Spinal cord (tissue), 10 donors: ENCODE measurements at places on chromosomes 3 and 15.

DNA sequence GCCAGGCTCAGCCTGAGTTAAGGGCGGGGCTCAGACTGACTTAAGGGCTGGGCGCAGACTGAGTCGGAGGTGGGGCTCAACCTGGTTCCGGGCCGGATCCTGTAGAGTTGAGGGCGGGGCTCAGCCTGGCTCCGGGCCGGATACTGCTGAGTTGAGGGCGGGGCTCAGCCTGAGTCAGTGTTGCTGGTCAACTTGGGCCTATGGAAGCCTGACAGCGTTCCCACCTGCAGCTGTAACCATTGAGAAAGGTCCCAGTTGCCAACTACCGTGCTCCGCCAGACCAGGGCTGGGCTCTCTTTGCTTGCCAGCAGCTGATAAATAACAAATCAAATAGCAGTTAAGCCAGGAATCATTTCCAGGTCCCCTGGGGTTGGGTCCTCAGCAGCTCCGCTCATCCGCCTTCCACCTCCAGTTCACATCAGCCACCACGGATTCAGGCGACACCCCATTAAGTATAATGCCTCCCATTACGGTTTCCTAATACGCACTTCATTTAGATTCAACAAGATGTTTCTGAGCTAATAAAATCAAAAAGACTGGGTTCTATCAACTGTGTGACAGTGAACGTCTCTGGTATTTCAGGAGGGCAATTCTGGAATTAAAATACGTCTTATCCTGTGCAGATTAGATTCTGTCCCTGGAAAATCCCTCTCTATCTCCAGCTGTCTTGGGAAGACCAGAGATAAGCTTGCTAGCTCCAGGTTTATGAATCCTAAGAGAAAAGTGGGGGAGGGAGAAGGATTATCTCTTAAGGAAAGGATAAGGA is 7.3 kb downstream of the GRIP2 start:
- DNase-seq = no peak

- no peak for DNase-seq
These were observed 189.6 kb downstream of the XXYLT1 start for GRCh38 chr3:195081242-195081963.

- DNase-seq = no peak
These were observed 279.7 kb downstream of the PYDC2 start for GRCh38 chr3:191740712-191741111.

DNA sequence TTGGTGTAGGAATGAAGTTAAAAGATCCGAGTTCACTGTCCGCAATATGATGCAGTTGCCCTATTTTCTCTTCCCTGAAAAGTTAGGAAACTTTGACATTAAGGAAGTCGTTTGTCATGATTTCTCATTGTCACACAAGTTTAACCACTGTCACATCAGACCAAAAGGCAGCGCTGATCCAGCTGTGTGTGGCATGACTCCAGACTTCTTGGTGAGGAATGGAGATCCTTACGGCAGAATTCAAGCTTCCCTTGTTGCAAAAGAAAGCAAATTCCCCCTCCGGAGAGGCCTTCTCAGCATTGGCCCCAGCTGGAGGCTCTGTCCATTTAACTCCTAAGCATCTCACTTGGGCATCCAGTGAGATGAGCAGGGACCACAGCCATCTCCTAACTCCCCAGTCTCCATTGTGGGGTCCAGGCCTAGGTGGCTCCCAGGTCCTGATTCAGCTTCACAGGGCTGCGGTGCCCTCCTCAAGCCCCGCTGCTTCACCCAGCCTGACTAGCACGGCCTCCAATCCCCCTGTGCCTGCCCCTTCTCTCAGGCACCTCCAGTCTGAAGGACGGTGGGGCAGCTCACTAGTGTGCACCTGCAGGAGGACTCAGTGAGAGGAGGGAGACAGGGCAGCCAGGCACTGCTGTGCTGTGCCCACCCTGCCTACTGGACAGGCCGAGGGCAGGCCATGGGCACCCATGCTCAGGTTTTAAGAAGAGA is 159.5 kb downstream of the CHSY1 start:
- DNase-seq = no peak

DNA sequence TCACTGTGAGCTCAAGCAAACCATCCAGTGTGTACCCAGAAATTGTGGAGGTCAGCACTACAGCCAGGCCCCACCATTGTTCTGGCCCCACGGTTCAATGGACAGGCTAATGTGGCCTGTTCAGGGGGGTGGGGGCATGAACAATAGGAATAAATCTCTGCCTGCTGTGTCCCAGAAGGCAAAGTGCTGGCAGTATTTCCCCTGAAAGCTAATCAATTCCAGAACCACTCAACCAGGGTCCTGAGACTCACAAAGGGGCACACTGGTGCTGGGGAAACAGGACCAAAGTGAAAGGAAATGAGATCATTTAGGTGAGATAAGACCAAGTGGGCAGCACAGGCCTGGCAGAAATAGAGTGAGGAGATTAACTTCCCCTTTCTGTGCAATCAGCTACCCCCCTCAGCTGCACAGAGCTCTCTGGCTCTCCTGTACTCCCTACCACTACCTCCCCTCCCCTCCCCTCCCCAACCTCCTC is 11.5 kb downstream of the CRYGS start:
- no peak for DNase-seq

GRCh38 chr3:60759439-60759838 is 491.8 kb downstream of the FHIT start:
- DNase-seq = no peak

DNA sequence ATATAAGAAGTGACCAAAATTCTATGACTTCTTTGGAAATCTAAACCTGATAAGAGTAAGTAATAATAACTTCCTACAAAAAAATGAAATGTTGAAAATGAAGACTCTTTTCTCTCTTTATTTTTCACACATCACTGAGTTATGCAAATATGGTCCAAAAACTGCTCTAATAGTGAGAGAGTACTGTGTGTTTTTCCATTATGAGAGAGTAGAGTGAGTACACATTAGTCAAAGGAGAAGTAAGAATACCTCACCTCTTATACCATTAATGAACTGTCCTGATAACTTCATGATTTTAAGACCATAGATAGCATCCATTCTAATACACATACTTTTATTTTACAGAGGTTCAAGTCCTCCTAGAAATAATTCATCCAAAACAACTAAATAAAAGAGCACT is 1310.2 kb downstream of the SI start:
- DNase-seq = no peak

DNA sequence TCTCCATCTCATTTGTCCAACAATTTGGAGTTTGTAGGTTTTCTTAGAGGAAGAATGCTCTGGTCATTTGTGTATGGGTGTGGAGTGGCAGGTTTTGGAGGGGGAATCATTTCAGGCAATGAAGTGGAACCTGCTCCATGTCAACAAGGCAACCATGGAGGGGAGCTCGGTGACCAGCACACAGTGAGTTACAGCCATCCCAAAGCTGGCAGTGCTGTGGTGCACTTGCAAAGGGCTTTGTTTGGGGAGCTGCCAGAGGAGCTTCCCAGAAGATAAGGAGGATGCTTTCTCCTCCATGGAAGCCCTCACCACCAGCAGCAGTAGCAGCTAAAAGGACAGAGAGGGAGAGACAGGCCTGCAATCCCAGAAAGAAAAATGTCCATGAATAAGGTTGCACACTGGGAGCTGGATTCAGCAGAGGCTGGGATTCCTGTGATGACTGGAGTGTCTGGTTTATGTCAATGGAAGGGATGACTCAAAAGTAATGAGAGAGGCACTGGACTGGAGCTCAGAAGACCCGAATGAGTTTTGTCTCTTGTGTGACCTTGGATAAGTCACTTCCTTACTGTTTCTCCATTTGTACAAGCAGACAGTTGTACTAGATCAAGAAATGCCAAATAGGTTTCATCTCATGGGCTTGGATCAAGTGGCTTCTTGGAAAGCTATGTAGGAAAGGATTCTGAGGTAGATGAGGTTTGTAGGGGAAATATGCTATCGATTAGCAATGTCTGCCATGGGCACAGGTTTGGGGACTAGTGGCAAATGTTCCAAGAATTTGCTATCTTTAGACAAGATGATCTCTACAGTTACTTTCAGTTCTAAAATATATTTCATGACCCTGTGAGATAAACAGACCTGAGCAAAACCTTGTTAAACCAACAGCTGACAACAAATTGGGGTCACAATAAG is 27.2 kb upstream of the UBE2Q2 start:
- DNase-seq = no peak

- DNase-seq = no peak
These were observed 60.2 kb downstream of the SLTM start for GRCh38 chr15:58873267-58873666.

DNA sequence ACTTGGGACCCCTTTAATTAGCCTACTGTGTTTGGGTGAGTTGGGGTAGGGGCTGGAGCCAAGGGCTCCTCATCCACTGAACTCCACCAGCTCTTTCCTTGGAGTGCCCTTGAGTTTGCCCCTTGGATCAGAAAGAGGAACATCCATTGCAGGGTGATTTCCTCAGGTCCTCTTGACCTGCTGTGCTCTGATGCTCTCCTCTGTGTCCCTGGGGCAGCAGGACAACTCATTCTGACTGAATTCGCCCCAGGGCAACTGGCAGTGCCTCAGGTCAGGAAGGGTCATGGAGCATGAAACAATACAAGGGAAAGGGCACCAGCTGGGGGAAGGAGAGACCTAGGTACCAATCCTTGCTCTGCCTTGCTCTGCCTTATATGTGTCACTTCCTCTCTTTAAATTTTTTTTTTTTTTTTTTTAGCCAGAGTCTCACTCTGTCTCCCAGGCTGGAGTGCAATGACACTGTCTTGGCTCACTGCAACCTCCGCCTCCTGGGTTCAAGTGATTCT is 47.8 kb downstream of the BSN start:
- DNase-seq = no peak

DNA sequence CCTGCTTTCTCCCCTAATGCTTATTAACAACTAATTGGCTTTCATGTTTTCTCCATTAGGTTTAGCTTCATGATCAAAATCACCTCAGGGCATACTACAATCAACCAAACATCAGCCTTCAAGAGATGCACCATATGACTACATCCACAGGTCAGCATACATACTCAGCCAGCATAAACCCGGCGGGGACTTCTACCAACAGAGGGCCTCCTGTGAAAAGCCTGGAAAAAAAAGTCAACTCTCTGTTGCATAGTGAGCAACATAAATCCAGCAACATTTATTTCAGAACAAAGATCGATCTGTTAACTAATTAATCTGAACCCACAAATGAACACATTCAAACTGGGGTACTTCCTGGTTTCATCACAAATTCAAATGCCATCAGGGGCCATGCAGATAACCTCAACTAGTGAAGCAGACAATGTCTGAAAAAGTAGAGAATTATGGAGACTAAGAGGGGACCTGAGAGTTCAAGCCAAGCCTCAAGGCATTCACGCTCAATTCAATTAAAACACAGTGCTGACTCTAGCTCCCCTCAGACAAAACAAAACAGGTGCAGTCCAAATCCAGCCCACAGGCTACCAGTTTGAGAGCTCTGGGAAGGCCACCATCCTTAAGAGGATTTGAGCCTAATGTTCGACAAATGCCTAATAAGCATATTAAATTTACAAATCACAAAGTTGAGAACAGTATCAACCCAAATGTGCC is 124.5 kb downstream of the MAGI1 start:
- DNase-seq = no peak

GRCh38 chr3:10926811-10927521 is 65.6 kb upstream of the SLC6A1 start:
- no peak for DNase-seq

DNA sequence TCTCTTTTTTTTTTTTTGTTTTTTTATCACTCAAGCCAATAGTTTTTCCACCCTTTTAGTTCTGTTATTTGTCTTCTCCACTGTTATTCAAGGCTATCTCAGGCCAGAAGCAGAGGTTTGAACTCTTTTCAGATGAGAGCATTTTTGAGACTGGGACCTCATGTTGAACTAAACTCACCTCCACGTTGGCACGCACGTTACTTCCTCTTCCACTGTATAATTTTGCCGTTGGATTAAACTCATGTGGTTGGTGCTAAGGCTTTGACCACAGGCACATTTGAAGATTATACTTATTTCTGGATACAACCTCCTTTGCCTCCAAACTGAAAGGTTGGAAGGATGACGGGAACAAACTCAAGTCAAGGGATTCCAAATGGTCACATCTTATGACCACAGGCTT is 501.3 kb upstream of the TPRG1 start:
- no peak for DNase-seq

DNA sequence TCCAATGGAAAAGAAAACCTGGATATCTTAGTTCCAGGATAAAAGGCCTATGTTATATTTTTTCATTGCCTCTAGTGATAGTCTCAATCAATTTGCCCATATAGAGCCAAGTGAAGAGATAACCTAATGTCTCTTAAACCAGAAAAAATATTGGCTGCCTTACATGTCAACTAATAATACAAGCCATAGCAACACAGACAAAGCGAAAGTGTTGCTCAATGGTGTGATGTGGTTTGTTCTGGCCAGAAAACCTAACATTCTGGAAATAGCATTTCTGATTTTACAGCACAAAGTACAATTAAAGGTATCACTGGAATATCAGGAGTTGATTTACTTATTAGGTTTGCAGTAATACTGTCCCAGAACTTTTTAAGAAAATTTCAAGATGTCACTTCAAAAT is 101.5 kb downstream of the ATP8B4 start:
- DNase-seq = no peak

DNA sequence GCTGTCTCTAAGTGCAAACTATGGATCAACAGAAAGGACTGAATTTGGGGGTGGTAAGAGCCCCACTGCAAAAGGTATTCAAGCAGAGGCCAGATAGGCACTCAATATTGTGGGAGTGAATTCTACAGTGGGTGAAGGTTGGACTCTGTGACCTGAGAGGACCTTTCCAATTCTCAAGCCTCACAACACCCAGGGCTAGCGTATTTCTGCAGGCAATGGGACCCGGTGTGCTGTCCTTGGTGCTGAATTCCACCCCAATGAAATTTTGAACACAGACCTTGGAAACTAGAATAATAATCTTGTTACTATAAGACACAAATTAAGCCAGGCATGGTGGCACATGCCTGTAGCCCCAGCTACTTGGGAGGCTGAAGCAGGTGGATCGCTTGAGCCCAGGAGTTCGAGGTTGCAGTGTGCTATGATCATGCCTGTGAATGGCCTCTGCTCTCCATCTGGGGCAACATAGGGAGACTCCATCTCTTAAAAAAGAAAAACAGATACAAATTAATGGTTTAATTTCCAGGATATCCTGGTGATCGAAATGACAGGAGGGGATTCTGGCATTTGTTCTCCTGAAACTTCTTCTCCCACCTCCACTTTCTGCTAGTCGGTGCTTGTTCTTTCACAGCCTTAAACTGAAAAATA is 135.4 kb downstream of the RAB11A start:
- no peak for DNase-seq
